Stimulated activated CD4-positive, alpha-beta T cell treated with anti-CD3 and anti-CD28 coated beads, Interleukin-2, amount 100 ng/mL, for 24 hours (primary cell): ENCODE measurements at places on chromosomes 16 and 17.

DNA sequence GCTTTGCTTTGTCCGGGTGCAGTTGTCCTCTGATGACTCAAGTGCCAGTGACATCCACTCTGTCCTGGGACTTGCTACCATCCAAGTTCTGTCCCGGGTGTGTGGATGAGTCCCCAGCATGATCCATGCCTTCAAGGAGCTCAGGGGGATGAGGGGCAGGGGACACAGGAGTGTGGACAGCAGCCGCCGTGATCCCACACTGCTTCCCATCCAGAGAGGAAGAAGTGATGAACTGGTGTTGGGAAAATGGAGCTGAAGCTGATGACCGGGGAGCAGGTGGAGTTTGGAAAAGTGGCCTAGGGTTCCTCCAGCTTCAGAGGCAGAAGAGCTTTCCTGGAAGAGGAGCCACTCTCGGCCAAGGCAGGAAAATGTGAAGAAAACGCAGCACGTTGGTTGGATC, 249.6 kb upstream of the TNRC6C start:
- DNase-seq = no peak

DNA sequence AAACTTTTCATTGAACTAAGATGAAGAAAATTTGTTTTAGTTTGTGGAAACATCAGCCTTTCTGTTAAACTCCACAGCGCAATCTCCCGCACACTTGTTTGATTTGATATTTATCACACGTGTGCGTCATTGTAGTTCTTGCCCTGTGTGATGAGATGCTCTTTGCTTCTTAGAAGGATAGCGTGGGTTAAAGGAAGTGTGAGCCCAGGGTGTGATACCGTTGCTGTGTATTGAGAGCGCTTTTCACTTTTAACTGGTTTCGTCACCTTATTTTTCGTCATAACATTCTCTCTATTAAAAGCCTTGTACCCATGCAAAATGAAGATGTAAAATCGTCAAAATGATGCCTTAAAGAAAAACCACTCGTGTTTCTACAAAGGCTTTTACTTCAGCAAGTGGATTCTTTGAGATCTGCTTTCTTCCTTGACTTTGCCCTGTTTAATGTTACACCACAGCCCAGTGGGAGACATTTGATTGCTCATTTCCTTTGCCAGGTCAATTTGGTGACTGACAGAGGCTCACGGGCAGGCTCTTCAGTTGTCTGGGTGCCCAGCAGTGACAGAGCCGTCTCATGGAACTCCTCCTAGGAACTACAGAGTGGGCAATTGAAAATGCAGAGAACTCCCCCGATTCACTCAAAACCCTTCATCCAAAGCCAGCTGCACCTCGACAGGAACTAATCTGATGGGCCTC, 61.1 kb downstream of the RPA1 start:
- DNase-seq = no peak

DNA sequence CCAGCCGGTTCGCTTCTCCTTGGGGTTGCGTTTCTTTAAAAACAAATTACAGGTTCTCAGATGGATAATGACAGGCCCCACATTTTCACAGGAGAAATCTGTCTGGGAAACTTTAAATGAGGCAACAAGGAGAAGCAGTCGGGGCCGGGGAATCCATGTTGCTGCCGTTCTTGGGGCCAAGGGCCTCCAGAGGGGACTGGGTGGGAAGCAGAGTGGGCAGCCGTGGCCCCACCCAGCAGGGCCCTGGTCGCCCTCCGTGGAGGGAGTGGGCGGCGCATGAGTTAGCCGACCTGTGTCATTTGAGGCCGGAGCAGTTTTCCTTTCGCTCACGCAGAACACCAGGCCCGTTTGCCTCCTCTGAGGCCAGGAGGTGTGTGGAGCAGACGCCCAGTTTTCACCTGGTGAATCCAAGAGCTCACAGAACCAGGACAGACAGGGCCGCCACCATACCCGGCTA, 207.7 kb upstream of the CIBAR2 start:
- no peak for DNase-seq

GRCh38 chr16:24005577-24005976, 169.8 kb downstream of the PRKCB start:
- no peak for DNase-seq

DNA sequence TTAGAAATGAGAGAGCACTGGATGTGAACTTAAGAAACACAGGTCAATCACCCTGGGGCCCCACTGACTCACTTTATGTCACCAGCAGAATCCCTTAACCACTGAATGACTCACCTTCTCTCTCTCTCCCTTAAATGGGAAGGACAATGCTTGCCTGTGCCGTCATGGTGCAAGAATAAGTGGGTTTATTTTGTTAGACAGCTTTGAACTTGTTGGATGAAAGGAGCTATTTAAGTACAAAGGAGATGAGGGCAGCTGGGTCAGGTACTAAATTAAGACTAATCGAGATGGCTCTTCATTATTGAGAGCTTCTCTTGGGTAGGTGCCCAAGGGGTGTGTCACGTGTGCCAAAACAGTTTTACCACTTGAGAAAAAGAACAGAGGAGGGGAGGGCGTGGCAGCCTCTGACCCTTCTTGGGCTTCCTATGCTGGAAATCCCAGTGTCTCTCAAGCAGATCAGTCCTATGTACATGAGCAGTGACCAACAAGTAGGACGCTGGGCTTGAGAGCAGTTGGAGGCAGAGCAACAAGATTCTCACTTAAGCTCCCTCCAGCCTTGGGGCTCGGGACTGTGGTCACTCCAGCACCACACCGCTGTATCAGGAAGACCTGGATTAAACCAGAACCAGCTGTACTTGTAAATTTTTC, 6.7 kb upstream of the KRT31 start:
- DNase-seq = peak; percentile 54

DNA sequence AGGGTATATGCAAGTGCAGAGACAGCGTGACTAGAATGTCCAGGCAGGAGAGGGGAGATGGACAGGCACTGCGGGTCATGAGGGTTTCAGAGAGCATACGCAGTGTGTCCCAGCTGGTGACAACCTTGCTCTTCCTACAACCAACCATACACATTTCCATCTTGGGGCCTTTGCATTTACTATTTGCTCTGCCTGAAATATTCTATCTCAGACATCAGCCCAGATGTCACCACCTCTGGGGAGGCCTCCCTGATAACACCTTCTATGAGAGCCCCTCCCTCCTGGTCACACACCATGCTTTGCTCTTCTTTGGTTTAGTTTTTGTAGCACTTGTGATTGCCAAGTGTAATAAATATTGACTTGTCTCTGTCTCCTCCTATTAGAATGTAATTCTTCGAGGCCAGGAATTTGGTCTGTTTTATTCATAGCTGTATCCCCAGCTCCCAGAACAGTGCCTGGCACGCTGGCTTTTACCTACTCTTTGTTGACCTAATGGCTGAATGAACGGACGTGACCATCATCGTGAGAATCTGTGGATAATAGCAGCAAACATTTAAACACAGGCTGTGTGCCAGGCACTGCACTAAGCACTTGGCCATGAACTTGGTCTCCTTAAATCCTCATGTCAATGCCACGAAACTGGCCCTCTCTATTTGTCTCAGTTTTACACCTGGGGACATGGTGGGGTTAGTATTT, 51.9 kb downstream of the PLCG2 start:
- no peak for DNase-seq

DNA sequence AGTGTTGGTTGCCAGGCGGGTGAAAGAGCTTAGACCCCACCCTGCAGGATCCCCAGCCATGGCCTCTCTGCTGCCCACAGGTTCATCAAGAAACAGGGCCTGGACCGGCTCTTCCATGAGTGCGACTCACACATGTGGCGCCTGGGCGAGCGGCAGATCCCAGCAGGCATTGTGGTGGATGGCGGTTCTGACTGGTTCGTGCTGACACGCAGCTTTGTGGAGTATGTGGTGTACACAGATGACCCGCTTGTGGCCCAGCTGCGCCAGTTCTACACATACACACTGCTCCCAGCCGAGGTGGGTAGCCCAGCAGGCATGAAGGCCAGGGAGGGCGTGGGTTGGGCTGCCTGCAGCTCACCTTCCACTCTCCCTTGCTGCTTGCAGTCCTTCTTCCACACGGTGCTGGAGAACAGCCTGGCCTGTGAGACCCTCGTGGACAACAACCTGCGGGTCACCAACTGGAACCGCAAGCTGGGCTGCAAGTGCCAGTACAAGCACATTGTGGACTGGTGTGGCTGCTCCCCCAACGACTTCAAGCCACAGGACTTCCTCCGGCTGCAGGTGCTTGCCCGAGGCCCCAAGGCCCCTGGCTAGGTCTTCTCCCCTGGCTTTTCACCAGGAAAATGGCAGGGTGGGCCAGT, 9.9 kb downstream of the XYLT2 start:
- DNase-seq = no peak

GRCh38 chr16:48378836-48379235, 6.4 kb downstream of the SIAH1 start:
- DNase-seq = no peak

DNA sequence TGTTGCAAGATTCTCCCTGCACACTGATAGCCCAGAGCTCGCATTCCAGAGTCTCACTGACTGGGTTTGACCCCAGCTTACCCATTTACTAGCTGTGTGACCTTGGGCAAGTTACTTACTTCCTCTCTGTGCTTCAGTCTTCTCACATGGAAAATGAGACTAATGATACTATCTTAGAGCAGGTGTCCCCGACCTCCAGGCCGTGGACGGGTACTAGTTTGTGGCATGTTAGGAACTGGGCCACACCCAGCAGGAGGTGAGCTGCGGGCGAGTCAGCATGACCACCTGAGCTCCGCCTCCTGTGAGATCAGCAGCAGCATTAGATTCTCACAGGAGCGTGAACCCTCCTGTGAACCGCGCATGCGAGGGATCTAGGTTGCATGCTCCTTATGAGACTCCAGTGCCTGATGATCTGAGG, 15.8 kb downstream of the ANKFY1 start:
- DNase-seq = no peak

- peak; percentile 57 for DNase-seq
Measured at GRCh38 chr16:31010585-31011325, at the start of gene STX1B. Gene STX1B (minus strand): TSS chr16:31010638. CDS start chr16:31010396, 242 bp downstream.

DNA sequence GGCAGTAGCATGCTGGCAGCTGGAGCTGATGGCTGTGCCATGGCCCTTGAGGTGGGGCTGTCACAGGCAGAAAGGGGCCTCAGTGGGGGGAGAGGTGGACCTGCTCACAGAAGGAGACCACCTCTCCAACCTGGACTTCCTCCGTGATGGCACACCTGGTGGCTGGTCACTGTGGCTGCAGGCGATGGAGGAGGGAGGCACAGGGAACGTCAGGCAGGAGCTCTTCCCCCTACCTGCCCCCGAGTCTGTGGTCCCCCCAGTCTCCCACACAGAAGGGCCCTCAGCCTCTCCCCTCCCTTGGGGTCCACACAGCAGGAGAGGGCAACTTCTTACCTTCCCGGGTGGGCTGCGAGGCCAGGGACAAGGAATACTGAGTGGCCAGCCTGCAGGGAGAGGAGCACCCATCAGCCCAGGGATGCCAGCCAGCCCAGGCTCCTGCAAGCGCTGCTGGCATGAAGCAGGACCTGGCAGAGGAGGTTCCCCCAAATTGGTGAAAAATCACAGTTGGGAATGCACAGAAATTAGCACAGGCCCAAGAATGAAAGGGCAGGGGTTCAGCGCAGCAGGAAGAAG, 96.5 kb downstream of the GOSR1 start:
- no peak for DNase-seq

- DNase-seq = peak; percentile 33
Measured at GRCh38 chr16:87278191-87279093, 38.8 kb downstream of the C16orf95 start.

DNA sequence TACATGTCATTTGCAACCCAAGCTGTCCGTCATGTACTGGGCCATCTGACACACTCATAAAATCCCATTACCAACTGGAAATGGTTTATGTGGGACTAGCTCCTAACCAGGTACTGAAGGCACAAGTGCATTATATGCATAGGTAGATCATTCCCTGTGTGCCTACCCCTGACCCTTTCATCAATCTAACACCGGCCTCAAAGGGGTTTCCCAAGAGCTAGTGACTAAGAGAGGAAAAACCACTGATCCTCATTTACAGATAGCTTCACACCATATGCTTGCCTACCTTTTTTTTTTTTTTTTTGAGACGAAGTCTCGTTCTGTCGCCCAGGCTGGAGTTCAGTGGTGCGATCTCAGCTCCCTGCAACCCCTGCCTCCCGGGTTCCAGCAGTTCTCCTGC, 449.8 kb downstream of the SLC39A11 start:
- no peak for DNase-seq

DNA sequence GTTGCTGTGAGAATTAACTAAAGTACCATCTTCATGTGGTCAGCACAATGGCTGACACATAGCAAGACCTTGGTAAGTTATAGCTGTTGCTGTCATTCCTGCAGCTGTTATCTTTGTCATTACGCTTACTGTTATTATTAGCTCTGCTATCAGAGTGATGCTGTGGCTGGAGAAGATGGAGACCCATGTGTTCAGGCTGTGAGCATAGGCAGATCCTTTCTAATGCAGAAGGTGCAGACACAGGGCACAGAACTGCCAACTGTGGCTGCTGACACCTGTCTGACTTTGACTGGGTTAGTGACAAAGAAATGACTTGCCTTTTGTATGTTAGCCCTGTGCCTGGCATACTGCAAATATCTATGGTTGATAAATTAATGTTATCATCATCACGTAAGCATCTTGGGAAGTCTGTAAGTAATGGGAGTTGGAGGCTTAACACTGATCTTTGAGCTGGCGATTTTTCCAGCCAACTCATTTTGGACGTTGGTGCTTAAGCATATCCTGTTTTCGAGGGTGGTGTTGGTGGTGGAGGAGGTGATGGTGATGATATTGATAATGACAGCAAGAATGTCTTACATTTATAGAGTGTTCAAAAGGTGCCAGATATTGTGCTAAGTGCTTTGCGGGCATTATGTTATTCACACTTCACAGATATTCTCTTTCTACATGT, 695.3 kb downstream of the WWOX start:
- no peak for DNase-seq

DNA sequence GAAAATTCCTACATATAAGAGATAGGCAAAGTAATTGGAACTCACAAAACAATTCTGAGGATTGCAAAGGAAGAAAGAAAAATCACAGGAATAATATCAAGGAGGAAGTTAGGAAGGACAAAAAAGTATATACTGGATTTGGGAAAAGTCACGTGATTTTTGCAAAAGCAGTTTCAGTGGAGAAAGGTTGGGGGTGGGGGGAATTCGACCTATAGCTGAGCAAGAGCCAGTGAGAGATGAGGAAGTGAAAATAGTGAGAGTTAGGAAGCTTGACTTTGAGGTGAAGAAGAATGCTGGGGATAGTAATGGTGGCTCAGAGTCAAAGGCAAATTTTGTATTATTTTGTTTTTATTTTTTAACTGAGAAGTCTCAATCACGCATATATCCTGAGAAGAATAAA, 438.0 kb upstream of the PMFBP1 start:
- no peak for DNase-seq

GRCh38 chr17:51064061-51064735, 56.5 kb downstream of the SPAG9 start:
- no peak for DNase-seq

- DNase-seq = no peak
Measured at GRCh38 chr16:82621781-82622180, 5.0 kb upstream of the CDH13 start.
